ENCODE measurements at places on chromosomes 12 and 14.

- no peak for DNase-seq
Measured at GRCh38 chr12:113464452-113464775, 7.3 kb downstream of the LHX5 start.

DNA sequence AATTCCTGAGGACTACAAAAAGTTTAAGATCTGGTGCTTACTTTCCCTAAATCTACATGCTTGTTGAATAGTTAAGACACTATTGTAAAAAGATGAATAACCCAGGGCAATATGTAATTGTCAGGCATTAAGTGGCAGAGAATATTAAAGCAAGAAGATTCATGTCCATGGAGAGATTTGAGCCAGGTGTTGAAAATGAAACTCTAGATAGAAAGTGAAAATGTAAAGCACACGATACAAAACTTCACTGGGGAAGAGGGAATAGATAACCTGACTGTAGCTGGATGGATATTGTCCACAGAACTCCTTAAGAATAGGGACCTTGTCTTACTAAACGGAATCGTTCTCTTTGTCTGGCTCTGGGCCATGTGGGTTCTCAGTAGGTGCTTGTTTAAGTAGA is 5.0 kb downstream of the CAND1 start:
- no peak for DNase-seq

- no peak for DNase-seq
Measured at GRCh38 chr12:38113991-38114390, 202.6 kb upstream of the ALG10B start.

DNA sequence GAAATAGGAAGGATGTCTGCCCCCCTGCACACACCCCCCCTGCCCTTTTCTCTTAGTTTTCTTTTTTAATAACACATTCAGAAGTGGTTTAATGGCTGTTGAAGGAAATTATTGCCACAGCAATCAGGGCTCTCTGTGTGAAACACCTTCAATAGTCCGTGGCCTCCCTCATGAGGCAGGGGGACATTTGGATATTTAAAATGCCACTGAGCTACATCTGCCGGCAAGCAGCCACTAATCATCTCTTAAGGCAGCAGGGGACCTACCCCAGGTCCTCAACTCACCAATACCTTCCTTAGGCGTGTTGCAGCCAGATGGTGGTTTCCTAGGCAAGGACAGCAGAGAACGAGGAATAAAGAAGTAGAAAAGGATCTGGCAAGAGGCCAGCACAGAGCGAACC is 283.2 kb downstream of the TTC8 start:
- no peak for DNase-seq

GRCh38 chr12:122834104-122834920 is 945 bp upstream of the HIP1R start:
- peak; percentile 24 for DNase-seq

GRCh38 chr14:104804481-104805325 is 3.8 kb downstream of the ZBTB42 start:
- DNase-seq, result no peak

- no peak for DNase-seq
Measured at GRCh38 chr14:63956326-63956725, 103.5 kb downstream of the SYNE2 start.

DNA sequence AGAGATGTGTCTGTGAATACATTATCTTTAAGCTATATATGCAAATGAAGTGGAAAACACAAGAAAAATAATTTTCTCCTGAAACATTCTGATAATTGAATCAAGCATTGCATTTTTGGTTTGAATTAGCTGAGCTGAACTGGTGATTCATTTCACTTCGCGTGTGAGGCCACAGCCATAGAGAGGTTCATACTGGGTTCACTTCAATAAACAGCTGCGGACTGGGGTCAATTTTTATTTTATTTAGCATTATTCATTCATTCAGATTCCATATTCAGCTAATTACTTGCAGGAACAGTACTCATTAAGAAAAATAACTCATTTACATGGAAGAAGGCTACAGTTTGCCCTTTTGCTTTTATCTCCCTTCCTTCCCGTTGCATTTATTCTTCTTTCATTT is 195.2 kb upstream of the LRIG3 start:
- no peak for DNase-seq

DNA sequence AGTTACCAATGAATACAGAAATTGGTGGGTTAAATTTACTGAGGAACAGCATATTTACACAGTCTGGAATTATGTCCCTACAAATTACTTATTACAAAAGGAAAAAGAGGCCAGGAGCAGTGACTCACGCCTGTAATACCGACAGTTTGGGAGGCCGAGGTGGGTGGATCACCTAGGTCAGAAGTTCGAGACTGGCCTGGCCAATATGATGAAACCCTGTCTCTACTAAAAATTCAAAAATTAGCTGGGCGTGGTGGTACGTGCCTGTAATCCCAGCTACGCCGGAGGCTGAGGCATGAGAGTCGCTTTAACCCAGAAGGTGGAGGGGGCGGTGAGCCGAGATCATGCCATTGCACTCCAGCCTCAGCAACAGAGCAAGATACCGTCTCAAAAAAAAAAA is 52.6 kb downstream of the HECTD1 start:
- no peak for DNase-seq

GRCh38 chr12:112102127-112102526 is 6.5 kb downstream of the NAA25 start:
- no peak for DNase-seq

DNA sequence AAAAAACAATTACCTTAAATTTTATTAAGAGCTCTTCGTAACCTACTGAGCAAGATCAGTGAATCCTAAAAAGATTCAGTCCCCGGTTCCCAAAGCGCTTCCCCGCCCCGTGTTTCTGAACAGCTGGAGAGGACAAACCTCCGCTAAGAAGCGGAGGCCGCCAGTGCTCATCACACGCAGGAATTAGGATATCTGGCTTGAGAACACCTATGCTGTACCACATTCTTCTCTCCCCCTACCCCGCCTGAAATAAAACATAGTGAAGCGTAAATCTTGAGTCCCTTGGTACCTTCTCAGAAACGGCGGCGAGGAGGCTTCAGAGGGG is 774 bp upstream of the WDR20 start:
- no peak for DNase-seq

GRCh38 chr14:77910506-77910905 is 110.6 kb downstream of the ADCK1 start:
- no peak for DNase-seq

DNA sequence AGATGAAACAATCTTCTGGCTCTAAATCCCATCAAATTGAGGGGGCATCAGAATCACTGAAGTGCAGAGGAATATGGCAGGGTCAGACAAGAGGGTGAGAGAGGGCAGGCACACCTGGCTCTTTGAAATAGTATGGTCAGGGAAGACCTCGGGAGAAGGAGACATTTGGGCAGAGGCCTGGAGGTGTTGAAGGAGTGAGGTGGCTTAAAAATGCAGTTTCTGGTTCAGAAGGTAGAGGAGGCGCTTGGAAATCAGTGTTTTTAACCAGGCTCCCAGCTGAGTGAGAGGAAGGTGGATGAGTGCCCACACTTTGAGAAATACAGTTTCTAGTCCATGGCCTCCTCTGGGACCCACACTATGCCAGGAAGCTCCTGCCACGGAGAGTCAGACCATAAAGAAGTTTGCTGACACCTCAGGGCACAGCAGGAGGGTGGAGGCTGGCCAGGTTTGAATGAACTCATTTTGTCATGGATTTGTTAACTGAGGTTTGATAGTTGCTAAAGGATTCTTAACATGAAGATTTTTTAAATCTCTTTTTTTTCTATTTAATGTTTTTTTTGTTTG is 20.1 kb downstream of the NID2 start:
- DNase-seq, result no peak

GRCh38 chr12:21849878-21850277 is 75.4 kb upstream of the KCNJ8 start:
- DNase-seq, result no peak

GRCh38 chr12:127579446-127579845 is 687.5 kb upstream of the TMEM132C start:
- DNase-seq, result no peak

- no peak for DNase-seq
Measured at GRCh38 chr12:41092115-41092514, 96.0 kb upstream of the PDZRN4 start.

GRCh38 chr12:115456946-115457689 is 773.1 kb upstream of the TBX3 start:
- no peak for DNase-seq

- no peak for DNase-seq
Measured at GRCh38 chr14:95597784-95598211, 62.9 kb downstream of the GLRX5 start.

- peak; percentile 44 for DNase-seq
Measured at GRCh38 chr14:99524804-99525698, 43.8 kb downstream of the CCNK start.

DNA sequence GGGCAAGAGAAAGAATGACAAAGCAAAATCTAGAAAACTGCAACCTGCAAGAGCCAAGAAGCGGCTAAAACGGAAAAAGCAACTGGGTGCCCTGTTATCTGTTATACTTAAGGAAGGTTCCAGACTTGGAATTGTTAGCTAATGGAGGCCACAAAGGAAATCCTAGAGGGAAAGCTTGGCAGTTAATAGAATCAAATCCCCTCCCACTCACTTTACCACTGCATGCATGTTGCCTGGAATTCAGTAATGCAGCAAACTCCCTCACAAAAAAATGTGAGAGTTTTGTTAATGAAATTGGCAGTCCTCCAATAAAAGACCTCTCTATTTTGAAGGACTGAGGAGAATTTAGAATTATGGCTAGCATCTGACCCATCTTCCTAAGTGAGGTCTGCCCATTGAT is 164.2 kb upstream of the SOX5 start:
- no peak for DNase-seq

GRCh38 chr12:30970559-30971197 is 44.1 kb downstream of the TSPAN11 start:
- DNase-seq, result no peak

GRCh38 chr12:21940549-21941505 is at the start of gene ABCC9:
ABCC9 (minus strand) TSS chr12:21941426; CDS start chr12:21936674, 4,752 bp downstream.
- no peak for DNase-seq

DNA sequence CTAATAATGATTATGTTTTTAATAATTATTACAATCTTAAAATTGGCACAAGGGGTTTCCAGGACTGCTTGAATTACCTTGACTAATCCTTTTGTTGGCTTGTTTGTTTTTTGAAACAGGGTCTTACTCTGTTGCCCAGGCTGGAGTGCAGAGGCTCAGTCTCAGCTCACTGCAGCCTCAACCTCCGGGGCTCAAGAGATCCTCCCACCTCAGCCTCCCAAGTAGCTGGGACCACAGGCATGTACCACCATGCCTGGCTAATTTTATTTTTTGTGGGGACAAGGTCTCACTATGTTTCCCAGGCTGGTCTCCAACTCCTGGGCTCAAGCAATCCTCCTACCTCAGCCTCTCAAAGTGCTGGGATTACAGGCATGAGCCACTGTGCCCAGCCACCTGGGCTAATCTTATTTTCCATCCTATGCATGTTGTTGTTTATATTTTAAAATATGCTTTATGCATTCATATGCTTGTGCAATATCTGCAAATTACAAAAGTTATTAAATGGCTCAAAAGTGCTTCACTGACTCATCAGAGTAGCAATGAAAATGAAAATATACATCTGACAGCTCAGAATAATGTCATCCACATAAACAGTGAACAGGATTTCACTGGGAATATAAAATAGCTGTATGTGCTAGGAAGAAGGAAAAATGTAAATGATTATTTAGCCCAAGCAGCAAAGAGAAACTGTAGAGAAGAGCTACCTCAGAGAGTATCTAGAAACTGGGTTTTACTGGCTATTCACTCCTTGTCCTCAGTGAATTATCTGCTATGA is 24.8 kb upstream of the PLEKHG6 start:
- DNase-seq, result no peak

- no peak for DNase-seq
Measured at GRCh38 chr12:26740991-26741390, 92.0 kb downstream of the ITPR2 start.

DNA sequence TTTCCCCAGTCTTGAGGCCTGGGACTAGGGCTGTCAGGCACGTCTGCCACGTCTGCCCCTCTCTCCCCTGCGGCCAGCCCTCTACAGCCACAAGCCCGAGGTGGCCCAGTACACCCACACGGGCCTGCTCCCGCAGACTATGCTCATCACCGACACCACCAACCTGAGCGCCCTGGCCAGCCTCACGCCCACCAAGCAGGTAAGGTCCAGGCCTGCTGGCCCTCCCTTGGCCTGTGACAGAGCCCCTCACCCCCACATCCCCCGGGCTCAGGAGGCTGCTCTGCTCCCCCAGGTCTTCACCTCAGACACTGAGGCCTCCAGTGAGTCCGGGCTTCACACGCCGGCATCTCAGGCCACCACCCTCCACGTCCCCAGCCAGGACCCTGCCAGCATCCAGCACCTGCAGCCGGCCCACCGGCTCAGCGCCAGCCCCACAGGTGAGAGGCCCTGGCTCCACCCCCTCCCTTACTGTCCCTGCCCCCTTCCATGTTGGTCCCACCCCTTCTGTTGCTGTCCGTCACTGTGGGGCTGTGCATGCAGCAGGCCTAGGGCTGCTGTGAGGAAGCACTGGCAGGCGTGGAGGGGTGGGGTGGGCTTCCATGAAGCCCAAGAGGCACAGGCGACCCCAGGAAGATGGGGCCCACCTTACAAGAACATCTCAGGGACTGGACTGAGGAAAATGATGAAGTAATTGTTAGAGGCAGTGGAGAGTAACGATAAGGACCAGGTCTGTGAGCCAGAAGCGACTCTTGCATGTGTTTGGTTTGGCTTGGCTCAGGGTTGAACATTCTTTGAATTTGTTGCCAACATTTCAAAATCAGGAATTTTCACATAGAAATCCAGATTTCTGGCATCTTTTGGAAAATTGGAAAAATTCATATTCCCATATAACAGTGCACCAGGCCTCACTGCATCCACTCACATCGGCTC is 16.8 kb downstream of the C12orf43 start:
- DNase-seq, result no peak

- no peak for DNase-seq
Measured at GRCh38 chr12:13229504-13229903, 33.0 kb downstream of the EMP1 start.

DNA sequence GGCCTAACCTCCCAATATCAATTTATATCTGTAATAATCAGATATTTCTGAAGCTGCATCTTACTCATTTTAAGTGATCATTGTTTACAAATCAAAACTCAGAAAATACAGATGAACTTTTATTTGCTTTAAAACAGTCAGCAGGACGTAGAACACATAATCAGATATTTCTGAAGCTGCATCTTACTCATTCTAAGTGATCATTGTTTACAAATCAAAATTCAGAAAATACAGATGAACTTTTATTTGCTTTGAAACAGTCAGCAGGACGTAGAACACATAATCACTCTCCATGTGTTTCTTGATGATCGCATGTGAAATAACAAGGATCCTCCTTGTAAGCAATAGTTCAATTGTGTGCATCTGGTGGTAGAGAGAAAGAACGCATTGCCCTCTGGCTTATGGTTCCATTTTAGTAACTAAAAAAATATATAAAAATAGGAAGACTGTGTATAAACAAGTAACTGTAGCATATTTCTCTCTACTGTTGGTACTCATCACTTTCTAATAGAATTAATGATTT is 15.0 kb upstream of the TMTC2 start:
- DNase-seq, result no peak
